ENCODE measurements at places on chromosomes 4 and X.

GRCh38 chr4:144295286-144295995 is 154.9 kb upstream of the GYPA start:
- DNase-seq: no peak

- DNase-seq: no peak
These were observed 269.3 kb downstream of the GPM6A start for GRCh38 chr4:175542786-175543185.

- DNase-seq: no peak
These were observed 97.1 kb upstream of the BMPR1B start for GRCh38 chr4:94660614-94661013.

GRCh38 chrX:34657726-34658070 is 613 bp upstream of the TMEM47 start:
- DNase-seq: no peak

- no peak for DNase-seq
These were observed 4.5 kb downstream of the TSR2 start for GRCh38 chrX:54444752-54445151.

Measured in hippocampal formation (tissue), 2 donors.